Breast epithelium (tissue), 4 donors: ENCODE measurements at places on chromosomes 11 and 22. TPM values are rescaled to one million over a fixed set of nuclear protein-coding genes. Genes with fewer than 3 reads are reported as not detected.

The TIMP3 gene
- total RNA-seq = 1,246 TPM

The ESAM gene
- total RNA-seq = 11.6 TPM

The ACRV1 gene
- total RNA-seq = not detected

The SULT4A1 gene
- total RNA-seq = 2.9 TPM

The MMP7 gene
- 2.1 TPM for total RNA-seq

The MMP27 gene
- 0.33 TPM for total RNA-seq

DNA sequence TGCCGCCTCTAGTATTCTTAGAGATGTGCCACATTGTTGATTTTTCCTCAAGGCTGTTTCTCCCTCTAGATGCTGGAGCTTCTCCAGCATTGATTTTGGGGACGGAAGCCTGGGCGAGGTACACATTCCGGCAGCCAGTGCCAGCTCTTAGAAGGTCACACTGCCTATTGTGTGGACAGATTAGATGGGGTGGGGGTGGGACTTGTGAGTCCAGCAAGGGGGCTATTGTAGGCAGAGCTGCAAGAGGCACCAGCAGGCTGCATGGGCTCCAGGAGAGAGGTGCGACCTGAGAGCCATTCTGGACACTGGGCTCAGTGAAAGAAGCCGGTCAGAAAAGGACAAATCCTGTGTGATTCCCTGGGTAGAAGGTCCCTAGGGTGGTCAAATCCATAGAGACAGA lies 12.4 kb downstream of the C11orf21 start:
- no peaks in the 10 kb centered on the region for H3K4me1 ChIP-seq
- DNase-seq = no peak
- H3K27me3 ChIP-seq = no peaks in the 10 kb centered on the region
- H3K36me3 ChIP-seq = no peaks in the 10 kb centered on the region
- H3K4me3 ChIP-seq = no peak overlapping the region

DNA sequence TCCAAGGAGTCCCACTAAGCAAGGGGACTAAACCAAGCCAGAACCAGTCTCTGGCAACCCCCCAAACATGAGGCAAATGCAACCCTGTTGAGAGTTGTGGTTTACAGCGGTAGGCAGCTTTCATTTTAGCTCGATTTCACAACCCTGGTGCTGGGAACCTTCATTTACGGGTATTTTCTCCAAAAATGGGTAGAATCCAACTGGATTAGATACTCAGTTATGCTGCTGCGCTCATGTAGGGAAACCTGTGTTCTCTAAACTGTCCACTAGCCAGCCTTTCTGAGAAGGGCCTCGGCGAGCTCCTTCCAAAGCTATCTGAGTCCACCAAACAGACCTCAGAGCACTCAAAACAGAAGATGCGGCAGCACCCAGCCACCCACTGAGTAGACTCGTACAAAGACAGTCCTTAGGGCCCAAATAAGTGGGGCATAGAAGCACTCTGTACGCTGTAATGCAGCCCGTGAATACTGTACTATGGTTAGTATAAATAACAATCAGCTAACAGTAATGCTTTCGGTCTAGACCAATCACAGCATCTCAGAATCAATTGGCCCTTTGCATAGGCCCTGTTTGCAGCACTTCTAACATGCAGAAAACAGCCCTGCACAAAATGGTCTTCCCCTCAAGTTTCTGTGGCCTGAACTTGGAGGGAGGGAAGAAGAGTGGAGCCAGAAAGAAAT lies 104.7 kb downstream of the ETS1 start:
- H3K36me3 ChIP-seq = no peaks in the 10 kb centered on the region
- H3K27me3 ChIP-seq = no peaks in the 10 kb centered on the region
- peak overlapping the region; percentile 88 for H3K27ac ChIP-seq
- no peak overlapping the region for H3K4me3 ChIP-seq

DNA sequence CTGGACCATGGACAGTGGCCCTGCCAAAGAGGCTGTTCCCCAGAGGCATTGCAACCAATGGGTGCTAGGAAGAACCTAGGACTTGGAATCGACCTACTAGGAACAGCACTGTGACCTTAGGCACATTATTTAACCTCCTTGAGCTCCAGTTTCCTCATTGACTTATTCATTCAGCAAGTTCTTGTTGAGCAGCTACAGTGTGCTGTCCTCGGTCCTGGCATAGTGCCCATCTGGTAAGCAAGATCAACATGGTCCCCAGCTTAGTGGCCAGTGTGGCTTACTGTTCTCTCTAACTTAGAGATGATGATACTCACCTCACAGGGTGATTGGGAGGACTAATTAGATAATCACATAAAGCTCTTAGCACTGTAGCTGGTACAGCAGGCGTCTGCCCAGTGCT lies 8.2 kb downstream of the ABCG4 start:
- no peaks in the 10 kb centered on the region for H3K27me3 ChIP-seq
- H3K4me1 ChIP-seq = no peaks in the 10 kb centered on the region
- DNase-seq = no peak

DNA sequence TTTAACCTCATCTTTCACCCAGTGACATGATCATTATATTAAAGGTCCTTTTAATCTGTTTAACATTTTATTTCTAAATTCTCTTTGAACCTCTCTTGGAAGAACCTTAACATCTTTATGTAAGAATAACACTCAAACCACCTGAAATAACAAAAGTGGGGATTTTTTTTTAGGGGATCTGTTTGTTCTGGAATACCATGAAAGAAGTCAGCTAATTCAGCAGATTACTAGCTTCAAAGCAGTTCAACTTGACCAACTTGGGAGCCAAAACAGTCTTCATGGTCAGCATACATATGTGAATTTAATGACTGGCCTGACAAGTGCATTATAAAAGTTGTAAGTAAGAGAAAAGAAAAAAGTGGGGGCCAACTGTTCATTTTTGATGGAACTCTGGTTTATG lies 52.3 kb downstream of the CCDC34 start:
- H3K27ac ChIP-seq = no peak overlapping the region

DNA sequence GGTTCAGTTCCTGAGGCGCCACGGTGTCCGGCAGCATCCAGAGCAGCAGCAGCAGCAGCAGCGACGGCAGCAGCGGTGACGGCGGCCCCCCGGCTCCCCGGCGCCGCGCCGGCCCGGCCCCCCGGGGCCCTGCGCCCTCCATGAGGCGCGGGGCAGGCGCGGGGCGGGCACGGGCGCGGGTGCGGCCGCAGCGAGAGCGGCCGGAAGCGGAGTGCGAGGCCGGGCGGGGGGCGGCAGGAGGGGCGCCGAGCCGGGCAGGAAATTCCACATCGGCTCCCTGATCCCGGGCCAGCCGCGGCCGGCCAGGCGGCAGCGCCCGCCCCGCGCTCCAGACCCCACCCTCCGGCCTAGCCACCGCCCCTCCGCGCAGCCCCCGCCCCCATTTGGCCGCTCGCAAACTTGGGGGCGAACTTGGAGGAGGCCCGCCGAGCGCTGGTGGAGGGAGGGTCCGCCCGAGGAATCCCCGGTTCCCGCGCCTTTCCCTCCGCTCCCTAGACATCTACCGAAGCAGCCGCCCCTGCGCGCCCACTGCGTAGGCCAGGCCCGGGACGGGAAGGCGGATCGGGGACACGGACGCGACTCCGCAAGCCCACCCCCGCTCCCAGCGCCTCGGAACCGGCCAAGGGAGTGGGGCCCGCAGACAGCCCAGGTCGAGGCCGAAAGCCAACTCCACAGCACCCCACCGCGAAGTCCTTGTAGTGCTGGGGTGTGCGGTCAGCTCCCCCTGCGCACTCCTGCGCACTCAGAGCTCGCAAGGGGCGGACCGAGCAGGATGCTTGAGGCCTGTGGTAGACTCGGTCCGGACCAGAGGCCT lies at the start of gene SCARF2:
Gene SCARF2, minus strand, starts transcription at position 213 of the 814 bp plus-strand sequence. Its CDS starts 71 bp downstream, at position 142.
- H3K36me3 ChIP-seq = no peaks in the 10 kb centered on the region
- DNase-seq = no peak
- no peaks in the 10 kb centered on the region for H3K4me1 ChIP-seq
- H3K4me3 ChIP-seq = peak within 1 kb of the TSS; percentile 69
- H3K27ac ChIP-seq = peak within 1 kb of the TSS; percentile 97
- H3K27me3 ChIP-seq = no peaks in the 10 kb centered on the region

GRCh38 chr11:61898247-61898582 lies 6.9 kb upstream of the FADS3 start:
- peaks cover 4% of the 10 kb centered on the region for H3K4me1 ChIP-seq
- H3K27ac ChIP-seq = peak overlapping the region; percentile 88
- no peaks in the 10 kb centered on the region for H3K27me3 ChIP-seq
- no peaks in the 10 kb centered on the region for H3K36me3 ChIP-seq
- H3K4me3 ChIP-seq = no peak overlapping the region

GRCh38 chr11:2839395-2839943 lies 46.1 kb downstream of the CDKN1C start:
- H3K36me3 ChIP-seq = no peaks in the 10 kb centered on the region
- no peaks in the 10 kb centered on the region for H3K27me3 ChIP-seq
- H3K27ac ChIP-seq = no peak overlapping the region
- H3K4me1 ChIP-seq = no peaks in the 10 kb centered on the region
- no peak overlapping the region for H3K4me3 ChIP-seq

DNA sequence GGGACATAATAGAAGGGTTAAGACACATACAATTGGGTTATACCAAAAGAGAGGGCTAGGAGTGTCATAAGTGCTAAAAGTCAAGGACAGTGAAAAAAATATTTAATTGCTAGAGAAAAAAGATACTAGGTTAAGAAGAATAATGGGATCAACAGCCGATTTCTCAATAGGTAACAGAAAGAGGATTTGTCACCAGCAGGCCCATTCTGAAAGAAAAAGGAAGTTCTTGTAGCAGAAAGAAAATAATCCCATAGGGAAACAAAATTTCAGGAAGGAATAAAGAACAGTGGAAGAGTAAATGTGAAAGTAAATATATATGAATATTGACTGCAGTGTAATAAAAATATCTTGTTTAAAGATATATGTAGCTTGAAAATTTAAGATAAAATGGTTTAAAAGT lies 43.3 kb upstream of the ADORA2A start:
- no peaks in the 10 kb centered on the region for H3K27me3 ChIP-seq
- no peaks in the 10 kb centered on the region for H3K4me1 ChIP-seq
- no peak overlapping the region for H3K4me3 ChIP-seq

DNA sequence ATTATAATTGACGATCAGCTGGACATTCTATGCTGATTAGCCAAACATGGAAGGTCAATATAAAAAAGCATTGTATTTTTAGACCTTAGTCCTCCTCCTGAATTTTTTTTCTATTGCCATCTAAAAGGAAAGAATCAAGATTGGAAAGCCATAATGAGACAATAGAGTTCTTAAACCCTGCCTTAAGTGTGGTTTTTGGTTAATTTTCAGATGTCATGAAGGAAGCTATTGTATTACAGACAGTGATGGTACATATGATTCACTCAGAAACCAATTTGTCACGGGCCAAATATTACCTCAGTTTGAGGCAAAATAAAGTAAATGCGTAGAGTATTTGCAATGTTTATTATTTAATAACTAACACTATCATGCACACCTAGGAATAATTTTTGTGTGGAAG lies 1164.0 kb upstream of the RAG2 start:
- H3K36me3 ChIP-seq = no peaks in the 10 kb centered on the region
- H3K4me3 ChIP-seq = no peak overlapping the region
- no peak for DNase-seq

DNA sequence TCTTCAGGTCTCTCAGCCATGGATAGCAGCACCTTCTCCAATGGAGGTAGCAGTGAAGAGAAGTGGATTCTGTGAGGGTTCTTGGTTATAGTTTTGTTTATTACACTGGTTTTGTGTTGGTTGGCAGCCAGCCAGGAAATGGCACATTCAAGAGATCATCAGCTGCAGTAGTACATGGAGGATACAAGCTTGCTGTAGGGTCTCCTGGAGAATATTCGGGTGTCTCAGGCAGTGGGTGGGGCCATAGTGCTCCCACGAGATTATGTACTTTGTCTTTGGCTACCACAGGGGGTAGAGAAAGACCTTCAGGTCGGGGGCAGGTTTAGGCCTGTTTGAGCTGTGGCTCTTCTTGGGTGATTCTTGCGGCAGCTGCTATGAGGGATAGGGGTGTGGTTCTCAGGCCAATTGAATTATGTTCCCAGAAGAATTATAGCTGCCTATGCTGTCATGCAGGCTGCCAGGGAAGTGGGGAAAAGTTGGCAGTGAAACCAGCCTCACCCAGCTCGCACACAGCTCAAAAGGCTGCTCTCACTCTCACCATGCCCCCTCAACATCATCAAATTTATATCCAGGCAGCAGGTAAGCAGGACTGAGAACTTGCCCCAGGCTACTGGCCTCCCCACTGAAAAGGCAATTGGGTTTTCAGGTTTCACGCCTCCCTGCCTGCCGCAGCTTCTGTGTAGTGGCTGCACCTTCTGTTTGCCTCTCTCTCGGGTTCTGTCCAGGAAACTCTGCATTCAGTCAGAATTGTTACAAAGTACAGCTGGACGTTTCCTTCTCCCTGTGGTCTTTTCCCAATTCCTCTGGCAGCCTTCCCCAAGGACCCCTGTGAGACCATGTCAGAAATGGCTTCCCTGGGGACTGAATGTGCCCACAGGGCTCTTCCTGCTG lies 435.5 kb downstream of the LUZP2 start:
- H3K4me3 ChIP-seq = no peak overlapping the region
- no peak for DNase-seq
- no peaks in the 10 kb centered on the region for H3K4me1 ChIP-seq
- no peaks in the 10 kb centered on the region for H3K27me3 ChIP-seq

DNA sequence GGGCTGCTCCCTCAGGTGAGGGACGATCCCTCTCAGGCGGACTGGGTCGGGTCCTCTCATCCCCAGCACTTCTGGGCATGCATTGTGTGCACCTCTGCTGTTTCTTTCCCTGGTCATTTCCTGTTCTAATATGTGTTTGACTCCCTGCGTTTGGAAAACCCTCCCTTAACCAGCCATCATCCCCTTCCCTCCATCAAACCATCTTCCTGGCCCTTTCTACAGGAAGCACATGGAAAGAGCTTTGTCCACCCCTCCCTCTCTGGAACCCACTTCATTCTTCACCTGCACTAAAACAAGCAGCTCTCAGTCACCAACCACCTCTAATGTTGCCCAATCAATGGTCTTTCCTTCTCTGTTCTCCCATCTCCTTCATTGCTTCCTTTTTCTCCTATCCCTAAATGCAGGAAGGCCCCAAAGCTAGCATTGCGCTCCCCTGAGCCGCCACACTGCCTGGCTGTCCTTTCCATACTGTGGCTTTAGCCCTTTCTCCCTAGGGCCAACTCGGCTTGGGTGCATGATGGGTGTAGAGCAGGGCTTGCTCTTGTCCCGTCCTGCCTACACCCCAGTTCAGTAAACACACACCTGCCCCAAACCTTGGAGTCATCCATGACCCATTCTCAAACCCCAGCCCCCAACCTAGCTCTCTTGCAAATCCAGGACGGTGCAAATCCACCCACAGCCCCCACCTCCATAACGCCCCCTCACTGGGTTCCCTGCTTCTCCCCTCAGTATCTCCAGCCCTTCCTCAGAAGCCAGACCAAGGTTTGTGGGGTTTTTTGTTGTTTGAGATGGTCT lies 5.4 kb upstream of the GAS2L1 start:
- DNase-seq = no peak
- no peak overlapping the region for H3K4me3 ChIP-seq
- H3K27ac ChIP-seq = no peak overlapping the region
- H3K27me3 ChIP-seq = no peaks in the 10 kb centered on the region
- peaks cover 28% of the 10 kb centered on the region for H3K36me3 ChIP-seq

DNA sequence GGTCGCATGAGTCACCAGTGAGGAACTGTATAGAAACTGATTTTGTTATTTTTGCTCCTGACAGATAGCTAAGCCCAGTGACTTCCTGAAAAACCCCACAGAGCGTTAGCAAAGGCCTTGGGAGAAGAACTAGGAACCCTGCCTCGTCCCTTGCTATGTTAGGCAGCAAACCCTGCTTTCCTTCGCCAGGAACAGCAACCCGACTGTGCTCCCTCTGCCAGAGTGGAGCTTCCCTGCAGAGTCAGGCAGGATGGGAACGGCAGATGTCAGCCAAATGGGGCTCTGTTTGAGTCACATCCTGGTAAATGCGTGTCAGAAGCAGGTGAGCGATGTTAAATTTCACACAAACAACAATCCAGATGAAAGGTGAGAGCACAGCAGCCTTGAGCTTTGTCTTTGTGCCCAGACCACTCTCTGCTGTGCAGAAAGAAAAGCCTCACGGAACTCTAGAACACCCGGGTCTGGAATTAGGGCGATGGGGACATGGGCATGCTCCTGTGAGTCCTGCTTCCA lies 186.6 kb downstream of the ADAMTS15 start:
- H3K27ac ChIP-seq = no peak overlapping the region
- DNase-seq = no peak
- no peak overlapping the region for H3K4me3 ChIP-seq
